Bladder microvascular endothelial cell (primary cell): ENCODE measurements at places on chromosomes 4 and X. TPM values are rescaled to one million over a fixed set of nuclear protein-coding genes. Genes with fewer than 3 reads are reported as not detected.

The MAGEA10 gene
- total RNA-seq: not detected in 2 replicates

The GAGE12J gene
- total RNA-seq: not detected in 2 replicates

The PPEF1 gene
- not detected in 2 replicates for total RNA-seq

The F8A2 gene
- not detected in 2 replicates for total RNA-seq

The TCEAL2 gene
- total RNA-seq: not detected in 2 replicates

The HSFX4 gene
- total RNA-seq: not detected in 2 replicates

The RAB9B gene
- 0.32 and 1.1 TPM in 2 replicates for total RNA-seq

The ZNF827 gene
- total RNA-seq: 4.0 and 5.9 TPM in 2 replicates

The GJB1 gene
- not detected in 2 replicates for total RNA-seq

The GAGE12F gene
- total RNA-seq: not detected in 2 replicates

The NMU gene
- 0.38 TPM in 1 of 2 replicates, not detected in the other for total RNA-seq

The PWWP3B gene
- total RNA-seq: under 0.01 TPM in 1 of 2 replicates, not detected in the other

The SPANXN5 gene
- total RNA-seq: not detected in 2 replicates

The HSD17B13 gene
- total RNA-seq: 0.13 and 0.16 TPM in 2 replicates

The CD40LG gene
- not detected in 2 replicates for total RNA-seq

The FAM200B gene
- 10.4 and 29.1 TPM in 2 replicates for total RNA-seq

The PRDM5 gene
- total RNA-seq: 3.1 and 5.7 TPM in 2 replicates

The NIPAL1 gene
- total RNA-seq: 0.49 and 0.57 TPM in 2 replicates

The NRK gene
- total RNA-seq: 0.57 TPM in 1 of 2 replicates, not detected in the other

The ARHGAP6 gene
- under 0.01 and 0.06 TPM in 2 replicates for total RNA-seq

The NPFFR2 gene
- 0.06 and 0.16 TPM in 2 replicates for total RNA-seq

The DCAF4L1 gene
- total RNA-seq: under 0.01 and 0.19 TPM in 2 replicates

The GPR173 gene
- total RNA-seq: 0.65 and 4.0 TPM in 2 replicates

The SHOX gene
- not detected in 2 replicates for total RNA-seq

The IL15 gene
- 3.3 and 3.6 TPM in 2 replicates for total RNA-seq

The TIMM17B gene
- 13.9 and 19.1 TPM in 2 replicates for total RNA-seq

The SPIN2A gene
- total RNA-seq: under 0.01 and 0.44 TPM in 2 replicates

The GAGE12H gene
- not detected in 2 replicates for total RNA-seq

The AMBN gene
- total RNA-seq: not detected in 2 replicates

The CXCL3 gene
- 0.16 and 1.1 TPM in 2 replicates for total RNA-seq

The DKK2 gene
- total RNA-seq: 0.13 TPM in 1 of 2 replicates, not detected in the other

The BGN gene
- 4.4 and 81.7 TPM in 2 replicates for total RNA-seq

The SMIM31 gene
- not detected in 2 replicates for total RNA-seq

The MFAP3L gene
- 0.16 and 43.0 TPM in 2 replicates for total RNA-seq

The DOK7 gene
- 0.06 TPM in 1 of 2 replicates, not detected in the other for total RNA-seq

The CCDC149 gene
- total RNA-seq: 4.5 and 15.3 TPM in 2 replicates

The CT47C1 gene
- not detected in 2 replicates for total RNA-seq

The RAB39B gene
- under 0.01 and 0.38 TPM in 2 replicates for total RNA-seq

The CXCL11 gene
- total RNA-seq: 1.5 and 5.7 TPM in 2 replicates

The PF4V1 gene
- total RNA-seq: 0.25 TPM in 1 of 2 replicates, not detected in the other

The MAGEB17 gene
- not detected in 2 replicates for total RNA-seq
